ENCODE measurements at places on chromosomes 16 and 17. TPM values are rescaled to one million over a fixed set of nuclear protein-coding genes. Genes with fewer than 3 reads are reported as not detected.

RAMP2 gene
- 0.26 TPM for total RNA-seq

TEKT1 gene
- total RNA-seq, result not detected

KIF19 gene
- not detected for total RNA-seq

EVPLL gene
- not detected for total RNA-seq

RRAD gene
- total RNA-seq, result 83.7 TPM

GNPTG gene
- 40.8 TPM for total RNA-seq

TEKT5 gene
- total RNA-seq, result 0.26 TPM

TBC1D26 gene
- not detected for total RNA-seq

MMP2 gene
- 1,311 TPM for total RNA-seq

TP53TG3F gene
- not detected for total RNA-seq

CASKIN1 gene
- total RNA-seq, result 0.17 TPM

AARS1 gene
- 440 TPM for total RNA-seq

SLC46A1 gene
- 3.6 TPM for total RNA-seq

HIRIP3 gene
- 5.6 TPM for total RNA-seq

CLEC19A gene
- total RNA-seq, result not detected

CCL17 gene
- total RNA-seq, result not detected

RCVRN gene
- total RNA-seq, result not detected

VWA3A gene
- total RNA-seq, result 0.17 TPM

HS3ST3A1 gene
- total RNA-seq, result 28.5 TPM

KRT33A gene
- not detected for total RNA-seq

BANP gene
- total RNA-seq, result 28.0 TPM

CDH11 gene
- 220 TPM for total RNA-seq

TBC1D3D gene
- 0.77 TPM for total RNA-seq

RPH3AL gene
- total RNA-seq, result 2.1 TPM

DLG4 gene
- 12.6 TPM for total RNA-seq

SLFN12L gene
- total RNA-seq, result 0.17 TPM

PPM1D gene
- total RNA-seq, result 14.4 TPM

VASN gene
- 57.0 TPM for total RNA-seq

TNFRSF13B gene
- not detected for total RNA-seq

LPO gene
- total RNA-seq, result not detected

SULT1A2 gene
- 0.26 TPM for total RNA-seq

OR1F1 gene
- total RNA-seq, result not detected

DRC7 gene
- total RNA-seq, result under 0.01 TPM

TNFRSF17 gene
- not detected for total RNA-seq

CDH1 gene
- total RNA-seq, result under 0.01 TPM

TERB1 gene
- under 0.01 TPM for total RNA-seq

CDH3 gene
- total RNA-seq, result not detected

MYCBPAP gene
- 2.3 TPM for total RNA-seq

SDR42E2 gene
- total RNA-seq, result not detected

MEIOC gene
- not detected for total RNA-seq

SENP3 gene
- total RNA-seq, result 65.5 TPM

TLCD3B gene
- not detected for total RNA-seq

RGS11 gene
- 6.3 TPM for total RNA-seq

SPDYE4 gene
- not detected for total RNA-seq

CCDC102A gene
- total RNA-seq, result 13.6 TPM

FBXW10 gene
- total RNA-seq, result under 0.01 TPM

PPY gene
- not detected for total RNA-seq

SDK2 gene
- total RNA-seq, result under 0.01 TPM

QRICH2 gene
- 4.3 TPM for total RNA-seq

CRYM gene
- total RNA-seq, result 0.26 TPM

NLRC3 gene
- 0.17 TPM for total RNA-seq

SCN4A gene
- total RNA-seq, result 0.83 TPM

EVI2A gene
- total RNA-seq, result 11.8 TPM

BICDL2 gene
- not detected for total RNA-seq

SLC5A11 gene
- total RNA-seq, result under 0.01 TPM

INCA1 gene
- 0.33 TPM for total RNA-seq
